ENCODE measurements at places on chromosomes 16 and 17. TPM values are rescaled to one million over a fixed set of nuclear protein-coding genes. Genes with fewer than 3 reads are reported as not detected.

- DNase-seq, result no peak
These were observed 230.6 kb downstream of the IRF8 start for GRCh38 chr16:86129541-86129940.

The STX1B gene
- polyA plus RNA-seq, result 2.4 TPM

DNA sequence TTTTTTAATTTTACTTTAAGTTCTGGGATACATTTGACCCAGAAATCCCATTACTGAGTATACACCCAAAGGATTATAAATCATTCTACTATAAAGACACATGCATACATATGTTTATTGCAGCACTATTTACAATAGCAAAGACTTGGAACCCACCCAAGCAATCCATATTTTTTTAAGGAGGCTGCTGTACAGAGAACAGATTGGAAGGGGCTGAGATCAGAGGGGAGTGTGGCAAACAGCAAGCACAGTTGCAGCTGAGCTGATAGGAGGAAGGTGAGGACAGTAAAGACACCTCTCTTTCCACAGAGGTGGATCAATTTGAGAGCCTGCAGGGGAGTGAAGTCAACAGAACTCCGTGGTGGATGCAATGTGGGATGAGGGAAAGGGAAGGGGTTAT is 10.2 kb upstream of the TMEM238L start:
- no peak for DNase-seq

GRCh38 chr17:46035112-46035818 is 36.2 kb downstream of the STH start:
- no peak for DNase-seq

- DNase-seq, result no peak
These were observed 12.0 kb downstream of the CREBBP start for GRCh38 chr16:3868556-3868955.

Measured in A549 (cell line).